Fibroblast of skin of right biceps (primary cell): ENCODE measurements at places on chromosomes 4 and X.

DNA sequence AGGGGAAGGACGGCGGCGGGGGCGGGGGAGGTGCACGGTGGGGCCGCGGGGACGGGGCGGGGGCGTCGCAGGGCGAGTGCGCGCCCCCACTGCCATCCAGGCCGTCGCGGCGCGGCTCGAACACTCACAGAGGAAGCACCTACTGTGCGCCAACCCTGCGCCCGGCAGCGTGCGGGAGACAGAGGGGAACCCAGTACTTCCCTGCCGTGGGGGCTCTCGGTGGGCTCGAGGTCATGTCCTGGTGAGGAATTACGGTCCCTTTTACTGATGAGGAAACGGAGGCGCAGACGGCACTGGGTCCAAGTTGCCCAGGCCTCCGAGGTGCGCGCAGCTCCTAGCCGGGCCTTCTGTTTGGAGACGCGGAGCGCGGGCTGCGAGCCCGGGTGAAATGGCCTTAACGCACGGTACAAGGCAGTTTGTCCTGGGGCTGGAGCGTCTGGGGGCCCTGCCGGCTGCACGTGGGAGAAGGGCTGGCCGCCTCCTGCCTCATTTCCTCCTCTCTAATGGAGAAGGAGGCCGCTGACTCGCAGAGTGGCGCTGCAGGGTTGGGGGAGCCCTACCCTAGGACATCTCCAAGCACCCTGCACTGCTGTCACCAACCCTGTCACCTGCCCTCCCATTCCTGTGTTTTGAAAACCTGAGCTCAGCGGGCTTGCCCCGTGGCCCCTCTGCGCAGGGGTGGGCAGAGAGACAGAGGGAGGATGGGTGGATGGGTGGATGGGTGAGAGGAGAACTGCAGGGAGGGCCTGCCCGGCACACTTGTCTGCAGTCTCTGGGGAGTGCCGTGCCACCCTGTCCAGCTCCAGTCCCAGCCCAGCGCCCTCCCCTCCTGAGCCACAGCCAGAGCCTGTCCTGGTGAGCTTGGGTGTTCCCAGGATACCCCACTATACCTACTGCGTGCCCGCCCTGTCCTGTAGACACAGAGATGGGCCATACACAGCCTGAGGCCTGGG is 106.0 kb downstream of the ADRA2C start:
- DNase-seq, result no peak

GRCh38 chr4:139337612-139338011 is 35.3 kb upstream of the NDUFC1 start:
- DNase-seq, result no peak

DNA sequence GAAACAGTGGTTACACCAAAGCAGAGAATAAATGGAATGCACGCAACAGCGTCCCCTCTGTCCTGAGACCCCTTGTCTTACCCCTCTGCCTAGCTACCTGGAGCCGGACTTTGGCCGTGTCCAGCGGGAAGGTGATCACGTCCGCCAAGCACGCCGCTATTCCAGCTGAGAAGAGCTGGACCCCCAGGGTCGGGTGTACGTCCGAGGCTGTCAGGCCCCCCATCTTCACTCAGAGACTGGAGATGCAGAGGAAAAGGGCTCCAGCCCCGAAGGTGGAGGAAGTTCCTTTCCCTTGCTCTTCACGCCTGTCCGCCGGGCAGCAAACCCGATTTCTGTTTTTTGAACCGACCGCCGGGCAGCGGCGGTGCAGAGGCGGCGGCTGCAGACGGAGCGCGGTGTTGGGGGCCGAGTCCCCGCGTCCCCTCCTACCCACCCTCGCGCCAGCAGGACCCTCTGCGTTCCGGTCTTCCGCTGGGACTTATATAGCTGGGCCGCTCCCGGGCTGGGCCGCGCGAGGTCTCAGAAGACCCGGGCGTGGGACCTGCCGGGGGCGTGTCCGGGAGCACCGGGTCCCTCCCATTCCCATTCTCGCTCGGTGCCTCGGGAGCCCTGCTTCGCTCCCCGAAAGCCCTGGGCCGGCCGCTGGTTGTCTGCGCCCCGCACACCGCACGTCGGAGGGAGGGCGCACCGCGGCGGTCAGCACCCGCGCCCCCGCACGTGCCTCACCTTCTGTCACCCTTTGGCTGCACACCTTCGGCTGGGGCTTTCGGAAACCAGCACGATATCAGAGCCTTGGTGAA is at the start of gene UCP1:
UCP1 (minus strand) TSS at position 455 of the 800 bp plus-strand sequence; CDS start at position 223, 232 bp downstream.
- DNase-seq, result peak; percentile 0

- DNase-seq, result no peak
Measured at GRCh38 chrX:30010471-30010870, 204.9 kb upstream of the MAGEB2 start.

DNA sequence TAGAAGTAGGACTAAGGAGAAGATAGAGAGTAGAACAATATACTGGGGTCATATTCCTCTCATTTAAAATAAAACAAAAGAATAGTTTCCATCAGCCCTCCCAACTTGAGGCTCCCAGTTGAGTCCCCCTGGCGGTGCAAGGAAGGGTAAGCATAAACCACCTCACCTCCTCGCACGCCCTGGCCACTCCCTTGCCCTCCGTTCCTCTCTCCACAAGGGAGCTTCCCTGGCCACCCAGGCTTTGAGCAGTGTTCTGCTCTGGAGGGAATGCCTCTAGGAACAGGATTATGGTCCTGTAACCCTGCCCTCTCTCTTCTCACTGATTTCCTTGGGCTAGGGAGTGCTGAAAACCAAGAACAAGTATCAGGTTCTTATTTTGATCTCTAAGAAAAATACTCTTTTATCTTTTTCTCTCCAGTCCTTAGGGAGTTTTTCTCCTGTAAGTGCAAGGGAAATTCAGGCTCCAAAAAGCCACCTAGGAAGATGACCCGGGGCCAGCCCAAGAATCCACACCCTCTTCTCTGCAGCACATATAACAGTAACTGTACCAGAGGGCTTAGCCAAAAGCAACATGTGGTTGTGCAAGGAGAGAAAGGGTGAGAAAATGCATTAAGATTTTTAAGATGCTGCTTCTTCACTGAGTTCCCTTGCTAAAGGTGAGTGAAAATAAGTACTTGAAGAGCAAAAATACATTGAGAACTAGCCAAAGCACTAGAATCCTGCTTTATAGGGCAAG is 69.9 kb downstream of the USP38 start:
- DNase-seq, result no peak
